Activated CD8-positive, alpha-beta memory T cell treated with anti-CD3 and anti-CD28 coated beads for 1 hour (primary cell): ENCODE measurements at places on chromosomes 3 and 15.

- no peak for DNase-seq
Observed at GRCh38 chr3:35965908-35966307, 326.6 kb downstream of the ARPP21 start.

- DNase-seq, result no peak
Observed at GRCh38 chr3:57587905-57588304, 9.2 kb downstream of the ARF4 start.

- no peak for DNase-seq
Observed at GRCh38 chr3:124831628-124832199, 55.5 kb downstream of the ITGB5 start.

DNA sequence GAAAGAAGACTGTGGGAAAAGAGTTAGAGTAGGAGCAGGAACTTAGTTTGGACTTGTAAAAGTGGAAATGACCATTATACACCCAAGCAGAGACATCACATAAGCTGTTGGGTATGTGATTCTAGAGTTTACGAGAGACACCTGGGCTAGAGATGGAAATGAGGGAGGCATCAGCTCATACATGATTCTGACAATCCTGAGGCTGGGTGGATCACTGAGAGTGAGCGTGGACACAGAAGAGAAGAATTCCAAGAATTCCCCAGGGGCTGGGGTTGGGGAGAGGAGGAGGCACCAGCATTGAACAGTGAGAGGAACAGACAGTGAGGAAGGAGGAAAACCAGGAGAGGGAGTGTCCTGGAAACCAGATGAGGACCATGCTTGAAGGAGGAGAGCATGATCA, 113.5 kb downstream of the KCNAB1 start:
- no peak for DNase-seq

DNA sequence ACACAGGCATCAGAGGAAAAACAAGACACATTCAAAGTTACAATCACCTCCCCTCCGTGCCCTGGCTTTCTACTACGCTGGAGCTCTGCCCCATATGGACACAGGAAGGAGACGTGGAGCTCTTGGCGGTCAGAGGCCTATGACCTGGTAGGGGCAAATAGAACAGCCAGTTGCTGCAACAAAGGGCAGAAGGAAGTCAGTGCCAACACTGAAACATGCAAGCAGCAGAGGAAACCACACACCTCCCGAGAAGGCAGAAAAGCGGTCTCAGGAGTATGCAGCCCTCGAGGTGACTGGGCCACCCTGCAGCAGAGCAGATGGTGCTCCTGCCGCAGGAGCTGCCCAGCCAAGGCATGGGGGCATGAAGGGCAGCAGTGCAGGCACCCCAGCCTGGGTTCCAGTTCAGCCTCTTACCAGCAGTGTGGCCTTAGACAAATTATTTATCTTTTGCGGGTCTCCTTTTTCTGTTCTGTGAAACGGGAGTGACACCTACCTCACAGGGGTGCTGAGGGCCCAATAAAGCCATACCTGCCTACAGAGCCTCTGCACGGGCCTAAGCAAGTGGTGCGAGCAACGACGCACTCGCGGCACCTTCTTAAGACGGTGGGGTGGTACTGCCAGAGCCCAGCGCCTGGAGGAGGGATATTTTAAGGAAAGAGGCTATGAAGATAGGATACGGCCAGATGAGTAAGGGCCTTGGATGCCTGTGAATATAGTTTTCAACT, 8.6 kb downstream of the ZXDC start:
- DNase-seq, result no peak

- DNase-seq, result no peak
Observed at GRCh38 chr3:16824081-16824696, 60.6 kb upstream of the PLCL2 start.

GRCh38 chr3:152360302-152360701, 91.6 kb downstream of the MBNL1 start:
- no peak for DNase-seq

GRCh38 chr3:17356585-17356984, 385.8 kb downstream of the TBC1D5 start:
- no peak for DNase-seq

GRCh38 chr3:16936233-16936632, 51.5 kb downstream of the PLCL2 start:
- no peak for DNase-seq

DNA sequence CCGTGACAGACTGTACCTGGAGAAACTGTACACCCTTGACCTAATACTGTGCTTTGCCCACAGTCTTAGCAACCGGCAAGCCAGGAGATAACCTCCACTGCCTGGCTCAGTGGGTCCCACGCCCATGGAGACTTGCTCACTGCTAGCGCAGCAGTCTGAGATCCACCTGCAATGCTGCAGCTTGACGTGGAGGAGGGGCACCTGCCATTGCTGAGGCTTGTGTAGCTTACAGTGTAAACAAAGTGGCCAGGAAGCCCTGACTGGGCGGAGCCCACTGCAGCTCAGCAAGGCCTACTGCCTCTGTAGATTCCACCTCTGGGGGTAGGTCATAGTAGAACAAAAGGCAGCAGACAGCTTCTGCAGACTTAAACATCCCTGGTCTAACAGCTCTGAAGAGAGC, 189.3 kb downstream of the EDEM1 start:
- no peak for DNase-seq
